ENCODE measurements at places on chromosomes 3 and 15. TPM values are rescaled to one million over a fixed set of nuclear protein-coding genes. Genes with fewer than 3 reads are reported as not detected.

DNA sequence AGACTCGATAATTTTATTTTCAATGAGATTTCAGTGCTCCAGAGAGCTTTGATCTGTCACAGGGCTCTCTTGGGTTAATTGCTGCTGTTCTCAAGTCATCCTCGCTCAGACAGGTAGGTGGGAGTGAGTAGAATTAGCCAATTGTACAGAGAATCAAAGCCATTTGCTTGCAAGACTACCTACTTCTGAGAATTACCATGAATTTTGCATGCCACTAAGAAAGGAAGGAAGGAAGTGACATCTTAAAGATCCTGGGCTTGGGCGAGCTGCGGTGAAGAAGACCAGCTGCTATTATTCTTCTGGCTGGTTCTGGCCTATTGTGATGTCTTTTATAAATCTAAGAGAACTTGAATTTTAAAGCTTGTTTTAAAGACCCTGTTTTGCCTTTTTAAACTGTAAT lies 154.1 kb upstream of the LPP start:
- DNase-seq: no peak
- no peak overlapping the region for H3K4me3 ChIP-seq
- H3K36me3 ChIP-seq: no peaks in the 10 kb centered on the region

DNA sequence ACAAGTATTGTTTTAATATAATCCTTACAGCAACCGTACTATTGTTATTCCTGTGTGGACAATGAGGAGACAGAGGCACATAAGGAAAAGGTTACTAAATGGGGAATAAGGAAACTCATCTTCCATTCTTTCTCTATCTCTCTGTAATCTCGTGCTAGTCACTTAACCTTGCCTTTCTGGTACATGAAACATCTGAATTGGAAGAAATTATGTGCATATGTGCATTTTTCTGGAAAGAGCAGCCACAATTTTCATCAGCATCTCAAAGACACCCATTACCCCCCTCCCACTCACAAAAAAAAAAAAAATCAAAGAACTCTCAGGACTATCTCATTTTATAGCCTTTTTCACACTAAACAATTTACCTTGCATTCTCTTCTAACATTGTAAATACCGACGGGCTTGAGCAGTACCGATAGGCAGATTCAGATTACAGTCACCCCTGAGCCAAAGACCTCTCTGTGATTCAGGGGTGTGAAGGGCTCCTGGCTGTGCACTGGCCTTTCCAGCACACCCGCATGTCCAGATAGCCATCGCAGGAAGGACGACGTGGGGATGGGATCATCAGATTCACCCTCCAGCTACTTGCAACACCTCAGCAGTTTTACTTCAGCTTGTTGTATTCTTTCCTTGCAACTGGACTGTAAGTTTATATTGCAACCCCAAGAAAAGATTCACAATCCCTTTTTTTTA lies 48.1 kb downstream of the CASR start:
- H3K36me3 ChIP-seq: no peaks in the 10 kb centered on the region
- no peaks in the 10 kb centered on the region for H3K4me1 ChIP-seq
- H3K4me3 ChIP-seq: no peak overlapping the region
- no peak for DNase-seq
- no peak overlapping the region for H3K27ac ChIP-seq

DNA sequence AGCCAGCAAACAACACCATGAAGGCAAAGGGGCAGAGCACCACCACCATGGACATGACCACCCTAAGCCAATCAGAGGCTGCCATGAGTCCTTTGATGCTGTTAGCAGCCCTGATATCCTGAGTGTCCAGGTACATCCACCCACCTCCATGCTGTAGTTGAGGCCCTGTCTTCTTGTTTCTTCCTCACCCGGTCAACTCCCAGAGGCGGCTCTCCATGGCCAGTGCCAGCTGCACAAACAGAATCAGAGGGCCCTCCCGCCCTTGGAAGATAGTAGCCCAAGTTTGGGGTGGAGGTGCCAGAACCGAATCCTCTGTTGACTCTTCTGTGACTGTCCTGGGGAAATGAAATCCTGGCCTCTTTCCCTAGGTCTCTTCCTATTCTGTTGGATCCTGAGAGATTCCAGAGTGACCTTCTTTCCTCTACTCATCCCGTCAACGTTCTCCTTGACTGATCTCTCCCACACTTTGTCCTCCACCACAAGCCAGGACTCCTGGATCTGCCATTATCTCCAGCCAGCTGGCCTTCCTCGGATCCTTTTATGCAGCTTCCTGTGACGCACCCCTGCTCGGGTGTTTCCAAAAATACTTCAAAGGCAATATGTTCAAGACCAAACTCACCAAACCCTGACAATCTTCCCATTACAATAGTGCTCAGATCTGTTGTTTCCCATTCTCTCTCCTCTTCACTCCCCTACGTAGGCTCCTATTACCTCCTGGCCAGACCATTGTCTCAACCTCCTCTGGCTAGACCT lies 45.4 kb upstream of the DLG1 start:
- no peak overlapping the region for H3K27ac ChIP-seq
- no peaks in the 10 kb centered on the region for H3K27me3 ChIP-seq
- H3K4me3 ChIP-seq: no peak overlapping the region
- DNase-seq: no peak
- H3K4me1 ChIP-seq: peaks cover 7% of the 10 kb centered on the region

DNA sequence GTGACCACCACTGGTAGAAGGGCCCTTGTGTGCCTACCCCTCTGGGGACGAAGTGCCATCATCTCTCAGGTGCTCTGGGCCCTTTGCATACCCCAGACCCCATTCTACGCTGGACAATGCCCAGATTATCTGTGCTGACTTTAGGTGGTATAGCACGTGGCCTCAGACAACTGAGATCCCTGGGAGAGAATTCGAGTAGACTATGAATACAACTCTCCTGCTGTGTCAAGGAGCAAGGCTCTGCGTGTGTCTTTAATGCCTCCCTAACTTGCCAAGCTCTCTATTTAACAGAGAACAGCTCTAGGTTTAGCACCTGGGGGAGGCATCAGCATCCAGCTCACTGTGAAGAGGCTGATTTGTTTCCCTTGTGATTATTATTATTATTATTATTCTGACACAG lies 29.1 kb downstream of the FAM3D start:
- H3K27ac ChIP-seq: no peak overlapping the region
- peaks cover 5% of the 10 kb centered on the region for H3K4me1 ChIP-seq
- DNase-seq: no peak
- H3K4me3 ChIP-seq: no peak overlapping the region
- H3K36me3 ChIP-seq: no peaks in the 10 kb centered on the region

GRCh38 chr15:92655178-92655995 lies at the start of gene FAM174B:
FAM174B (minus strand) TSS chr15:92655775.
- no peaks in the 10 kb centered on the region for H3K36me3 ChIP-seq
- H3K27me3 ChIP-seq: peaks cover 18% of the 10 kb centered on the region
- peak within 1 kb of the TSS; percentile 57 for H3K4me3 ChIP-seq
- peak within 1 kb of the TSS; percentile 67 for H3K27ac ChIP-seq
- peaks cover 20% of the 10 kb centered on the region for H3K4me1 ChIP-seq

- H3K4me3 ChIP-seq: no peak overlapping the region
- no peaks in the 10 kb centered on the region for H3K4me1 ChIP-seq
- DNase-seq: peak; percentile 26
- H3K27ac ChIP-seq: no peak overlapping the region
- no peaks in the 10 kb centered on the region for H3K27me3 ChIP-seq
- peaks cover 4% of the 10 kb centered on the region for H3K36me3 ChIP-seq
Observed at GRCh38 chr15:22988811-22989210, 8.6 kb upstream of the CYFIP1 start.

GRCh38 chr15:27527490-27528067 lies 556.6 kb downstream of the GABRG3 start:
- DNase-seq: no peak
- no peaks in the 10 kb centered on the region for H3K4me1 ChIP-seq
- H3K27ac ChIP-seq: no peak overlapping the region
- H3K36me3 ChIP-seq: no peaks in the 10 kb centered on the region
- H3K27me3 ChIP-seq: no peaks in the 10 kb centered on the region
- H3K4me3 ChIP-seq: no peak overlapping the region

DNA sequence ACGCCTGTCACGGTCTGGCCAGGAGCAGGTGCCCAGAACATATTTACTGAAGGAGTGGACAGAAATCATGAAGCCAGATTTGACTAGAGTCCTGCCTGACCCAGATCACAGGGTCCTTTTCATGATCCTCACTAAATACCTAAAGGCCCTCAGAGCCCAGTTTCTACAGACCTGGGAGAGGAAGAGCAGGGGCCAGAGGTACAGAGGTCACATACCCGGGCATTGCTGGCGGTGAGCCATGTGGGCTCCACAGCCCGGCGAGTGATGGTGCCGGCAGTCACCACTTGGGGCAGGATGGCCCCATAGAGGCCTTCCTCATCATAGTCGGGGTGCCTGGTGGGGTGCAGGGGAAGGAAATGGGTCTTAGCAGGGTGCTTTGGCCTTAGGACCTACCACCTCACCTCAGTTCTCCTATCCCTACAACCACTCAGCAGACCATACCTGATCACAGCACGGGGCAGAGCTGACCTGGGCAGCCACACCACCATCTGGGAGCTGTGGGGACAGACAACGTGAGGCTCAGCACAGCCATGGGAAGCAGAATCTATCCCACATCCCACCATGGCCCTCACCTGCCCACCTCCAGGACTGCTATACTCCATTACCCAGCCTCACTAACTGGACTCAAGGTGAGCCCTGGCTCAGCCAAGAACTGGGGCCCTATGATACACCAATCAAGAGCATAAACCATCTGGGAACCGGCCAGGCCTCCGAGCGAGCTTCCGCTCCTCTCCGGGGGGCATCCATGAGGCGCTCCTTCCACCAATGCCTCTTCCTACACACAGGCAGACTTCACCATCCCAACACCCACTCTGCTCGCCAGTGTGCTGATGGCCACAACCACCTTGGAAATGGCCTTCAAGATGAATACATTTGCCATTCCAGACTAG lies 12.9 kb downstream of the POLG start:
- DNase-seq: no peak
- no peak overlapping the region for H3K27ac ChIP-seq
- no peaks in the 10 kb centered on the region for H3K27me3 ChIP-seq

DNA sequence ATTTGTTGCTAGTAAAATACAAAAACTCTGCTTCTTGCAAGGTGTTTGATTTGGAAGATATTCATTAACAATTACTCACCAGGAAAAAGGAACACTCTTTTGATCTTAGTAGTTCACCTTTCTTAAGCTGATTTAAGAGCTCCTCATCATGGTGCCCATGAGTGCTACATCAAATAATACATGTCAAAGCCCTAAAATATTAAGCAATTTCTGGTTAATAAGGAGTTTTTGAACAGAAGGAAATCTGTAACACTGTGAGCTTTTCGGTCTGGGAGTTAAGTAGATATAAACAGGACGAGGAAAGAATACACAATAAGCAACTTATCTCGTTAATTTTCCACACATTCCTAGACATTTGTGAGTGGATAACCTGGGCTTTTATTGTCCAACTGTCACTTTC lies 83.9 kb upstream of the DCBLD2 start:
- no peak overlapping the region for H3K27ac ChIP-seq
- no peak for DNase-seq
- no peaks in the 10 kb centered on the region for H3K27me3 ChIP-seq
- H3K4me3 ChIP-seq: no peak overlapping the region
- no peaks in the 10 kb centered on the region for H3K36me3 ChIP-seq

DNA sequence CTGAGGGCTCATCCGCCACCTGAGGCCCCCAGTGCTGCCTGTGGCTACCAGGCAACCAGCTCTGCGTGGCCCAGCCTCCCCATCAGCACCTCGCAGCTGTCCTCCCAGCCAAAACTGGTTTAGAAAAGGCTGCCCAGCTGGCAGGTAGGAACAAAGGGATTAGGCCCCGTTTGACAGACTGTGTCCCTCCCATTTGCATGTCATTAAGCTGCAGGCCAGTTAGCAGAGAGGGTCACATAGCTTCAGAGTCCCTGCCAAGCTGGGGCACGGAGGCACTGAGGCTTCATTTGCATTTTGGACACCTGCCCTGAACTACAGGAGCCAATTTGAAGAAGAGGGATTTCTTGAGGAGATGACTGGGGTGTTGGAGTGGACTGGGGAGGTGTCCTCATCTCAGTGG lies 177.9 kb downstream of the TLE3 start:
- no peaks in the 10 kb centered on the region for H3K36me3 ChIP-seq
- no peak for DNase-seq
- no peaks in the 10 kb centered on the region for H3K27me3 ChIP-seq
- no peaks in the 10 kb centered on the region for H3K4me1 ChIP-seq
- H3K4me3 ChIP-seq: no peak overlapping the region

GRCh38 chr3:10756546-10756945 lies 59.5 kb upstream of the SLC6A11 start:
- H3K27ac ChIP-seq: no peak overlapping the region
- H3K4me3 ChIP-seq: no peak overlapping the region
- peaks cover 47% of the 10 kb centered on the region for H3K27me3 ChIP-seq
- no peak for DNase-seq
- H3K36me3 ChIP-seq: no peaks in the 10 kb centered on the region

DNA sequence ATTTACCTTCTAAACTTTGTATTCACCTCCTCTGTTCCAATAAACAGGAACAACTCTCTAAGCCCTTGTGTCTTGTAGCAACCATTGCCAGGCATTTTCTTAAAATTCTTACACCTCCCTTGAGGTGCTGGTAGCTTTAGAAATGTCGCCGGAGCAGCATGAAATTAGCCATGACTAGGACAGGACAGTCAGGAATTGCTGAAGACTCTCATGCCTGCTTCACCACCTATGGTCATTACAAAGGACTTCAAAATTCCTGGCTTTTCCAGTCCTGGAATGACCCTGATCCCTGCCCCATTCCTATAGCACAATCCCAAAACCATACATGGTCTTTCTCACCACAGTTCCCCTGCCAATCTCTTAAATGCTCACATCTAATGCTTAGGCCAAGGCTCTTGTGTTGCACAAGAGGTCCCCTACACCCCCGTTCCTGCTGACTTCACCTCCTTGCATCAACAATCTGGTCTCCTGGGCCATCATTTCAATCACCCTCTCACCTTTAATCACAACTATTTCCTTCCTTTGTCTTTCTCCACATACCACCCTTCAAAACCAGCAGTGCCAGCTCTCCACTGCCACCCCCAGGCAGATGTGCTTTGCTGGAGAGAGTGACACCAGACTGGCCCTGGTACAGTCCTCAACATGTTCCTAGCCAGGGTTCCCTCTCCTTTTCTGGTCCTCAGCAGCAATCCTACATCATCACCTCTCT lies 113.2 kb upstream of the TJP1 start:
- no peak for DNase-seq
- no peak overlapping the region for H3K4me3 ChIP-seq
- H3K36me3 ChIP-seq: no peaks in the 10 kb centered on the region
- no peaks in the 10 kb centered on the region for H3K4me1 ChIP-seq
- no peak overlapping the region for H3K27ac ChIP-seq

- DNase-seq: peak; percentile 44
- no peak overlapping the region for H3K4me3 ChIP-seq
- H3K27me3 ChIP-seq: no peaks in the 10 kb centered on the region
- H3K27ac ChIP-seq: no peak overlapping the region
Observed at GRCh38 chr15:41955807-41956525, 16.4 kb downstream of the EHD4 start.

- H3K36me3 ChIP-seq: peaks cover 74% of the 10 kb centered on the region
- H3K27me3 ChIP-seq: no peaks in the 10 kb centered on the region
- DNase-seq: no peak
- peak overlapping the region; percentile 22 for H3K4me3 ChIP-seq
- no peak overlapping the region for H3K27ac ChIP-seq
Observed at GRCh38 chr3:197847866-197848401, 56.9 kb downstream of the LRCH3 start.

- no peak overlapping the region for H3K27ac ChIP-seq
- H3K36me3 ChIP-seq: no peaks in the 10 kb centered on the region
- no peak overlapping the region for H3K4me3 ChIP-seq
- DNase-seq: peak; percentile 66
- no peaks in the 10 kb centered on the region for H3K27me3 ChIP-seq
Observed at GRCh38 chr15:77034695-77035489, 36.0 kb downstream of the TSPAN3 start.

The CAPN3 gene
- total RNA-seq: 50.8 TPM

The C2CD4A gene
- total RNA-seq: not detected

The VILL gene
- 14.4 TPM for total RNA-seq

The GABRB3 gene
- total RNA-seq: 4.8 TPM

The EXOSC7 gene
- total RNA-seq: 72.1 TPM

The TMC3 gene
- total RNA-seq: not detected

The EXD1 gene
- not detected for total RNA-seq

The CCDC54 gene
- not detected for total RNA-seq

The ZNF80 gene
- total RNA-seq: not detected

Measured in suprapubic skin (tissue), 4 donors.